ENCODE measurements at places on chromosomes 11 and 22.

GRCh38 chr11:128156486-128156885 is 430.9 kb downstream of the ETS1 start:
- DNase-seq, result no peak

- no peak for DNase-seq
Observed at GRCh38 chr22:48267681-48268080, 1505.2 kb downstream of the TBC1D22A start.

DNA sequence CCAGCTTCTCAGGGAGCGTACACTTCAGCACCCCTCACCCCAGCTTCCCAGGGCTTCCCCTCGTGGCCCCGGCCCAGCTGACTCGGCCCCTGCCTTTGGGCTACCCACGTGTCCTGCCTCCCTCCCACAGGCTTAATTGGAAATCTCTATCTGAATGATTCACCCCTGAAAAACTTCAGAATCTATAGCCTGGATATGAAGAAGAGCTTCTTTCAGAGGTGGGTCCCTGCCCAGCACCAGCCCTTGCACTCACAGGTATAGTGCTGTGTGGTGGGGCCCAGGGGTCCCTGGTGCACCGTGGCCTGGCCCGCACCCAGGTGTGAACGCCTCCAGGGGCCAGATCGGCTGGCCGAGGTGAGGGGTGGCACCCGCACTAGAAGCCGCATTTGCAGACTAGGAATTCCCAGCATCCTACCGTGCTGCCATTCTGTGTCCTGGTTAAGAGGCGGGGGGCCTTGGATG is 38.4 kb downstream of the B3GAT1 start:
- DNase-seq, result no peak

- no peak for DNase-seq
Observed at GRCh38 chr11:84855508-84856245, 771.5 kb downstream of the DLG2 start.

- DNase-seq, result no peak
Observed at GRCh38 chr22:31603574-31603973, 58.4 kb downstream of the PISD start.

DNA sequence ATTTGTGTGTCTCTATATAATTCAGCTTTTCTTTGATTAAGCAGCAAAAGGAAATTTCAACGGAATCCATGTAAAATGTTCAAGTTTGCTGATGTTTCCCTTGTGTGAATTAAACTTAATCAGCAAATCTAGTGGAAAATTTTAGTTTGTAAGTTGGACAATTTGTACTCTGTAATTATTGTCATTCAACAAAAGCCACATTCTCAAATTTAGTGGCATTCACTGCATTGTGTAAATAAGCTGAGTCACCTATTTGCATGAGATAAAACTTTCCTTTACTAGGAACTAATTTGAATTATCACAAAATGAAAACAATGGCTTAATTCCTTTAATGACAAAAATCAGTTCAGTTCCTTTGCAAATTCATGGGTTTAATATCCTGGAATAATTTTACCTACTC is 784.2 kb upstream of the CCDC179 start:
- DNase-seq, result no peak

GRCh38 chr22:42001121-42001520 is 2.5 kb downstream of the WBP2NL start:
- DNase-seq, result no peak

Measured in esophagus squamous epithelium (tissue), 5 donors.